ENCODE measurements at places on chromosomes 16 and 17. TPM values are rescaled to one million over a fixed set of nuclear protein-coding genes. Genes with fewer than 3 reads are reported as not detected.

- no peaks in the 10 kb centered on the region for H3K36me3 ChIP-seq
- no peaks in the 10 kb centered on the region for H3K27me3 ChIP-seq
- no peak overlapping the region for H3K27ac ChIP-seq
These were observed 76.6 kb upstream of the DNAJA2 start for GRCh38 chr16:47049901-47050583.

DNA sequence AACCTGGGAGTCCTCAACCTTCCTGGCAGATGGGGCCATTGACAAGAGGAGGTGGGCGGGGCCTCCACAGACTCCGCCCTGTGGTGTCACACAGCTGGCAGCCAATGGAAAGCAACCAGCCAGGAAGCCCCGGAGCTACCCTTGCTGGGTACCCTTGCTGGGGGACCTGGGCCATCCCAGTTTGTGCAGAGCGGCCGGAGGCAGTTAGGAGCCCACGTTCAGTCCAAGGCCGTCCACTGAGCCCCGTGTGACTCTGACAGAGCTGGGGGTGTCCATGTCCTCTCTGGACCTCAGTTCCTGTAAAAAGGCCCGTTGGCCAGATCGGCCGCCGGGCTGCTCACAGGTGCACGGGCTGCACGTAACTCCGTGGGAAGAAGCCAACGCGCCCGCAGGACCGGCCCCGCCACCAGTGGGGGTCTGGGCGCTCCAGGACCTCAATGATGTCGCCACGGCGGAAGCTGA, 17.1 kb upstream of the FAM83G start:
- DNase-seq = no peak

GRCh38 chr16:24116046-24116776, 139.9 kb upstream of the CACNG3 start:
- DNase-seq = no peak
- H3K27me3 ChIP-seq = peaks cover 7% of the 10 kb centered on the region
- H3K4me3 ChIP-seq = no peak overlapping the region
- H3K27ac ChIP-seq = no peak overlapping the region

- no peak overlapping the region for H3K27ac ChIP-seq
- no peaks in the 10 kb centered on the region for H3K27me3 ChIP-seq
- no peaks in the 10 kb centered on the region for H3K36me3 ChIP-seq
- H3K4me1 ChIP-seq = no peaks in the 10 kb centered on the region
- no peak overlapping the region for H3K4me3 ChIP-seq
- DNase-seq = no peak
These were observed 66.1 kb upstream of the SMURF2 start for GRCh38 chr17:64728041-64728695.

DNA sequence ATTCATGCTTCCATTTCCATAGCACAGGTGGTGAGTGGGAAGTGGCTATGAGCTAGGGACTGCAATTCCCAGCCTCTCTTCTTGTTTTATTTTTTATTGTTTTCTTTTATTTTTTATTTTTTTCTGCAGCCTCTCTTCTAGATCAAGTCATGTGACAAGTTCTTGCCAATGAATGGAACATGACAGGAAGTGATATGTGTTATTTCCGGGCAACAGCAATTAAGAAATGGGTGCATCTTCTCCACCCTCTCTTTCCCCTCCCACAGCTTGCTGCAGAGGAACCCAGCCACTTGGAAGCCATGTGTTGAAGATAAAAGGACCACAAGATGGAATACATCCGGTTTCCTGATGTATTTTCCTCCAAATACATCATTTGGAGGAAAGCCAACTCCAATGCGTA, 23.6 kb downstream of the IRX5 start:
- H3K27me3 ChIP-seq = no peaks in the 10 kb centered on the region
- no peak overlapping the region for H3K27ac ChIP-seq
- no peak for DNase-seq
- no peaks in the 10 kb centered on the region for H3K4me1 ChIP-seq
- no peaks in the 10 kb centered on the region for H3K36me3 ChIP-seq
- no peak overlapping the region for H3K4me3 ChIP-seq

DNA sequence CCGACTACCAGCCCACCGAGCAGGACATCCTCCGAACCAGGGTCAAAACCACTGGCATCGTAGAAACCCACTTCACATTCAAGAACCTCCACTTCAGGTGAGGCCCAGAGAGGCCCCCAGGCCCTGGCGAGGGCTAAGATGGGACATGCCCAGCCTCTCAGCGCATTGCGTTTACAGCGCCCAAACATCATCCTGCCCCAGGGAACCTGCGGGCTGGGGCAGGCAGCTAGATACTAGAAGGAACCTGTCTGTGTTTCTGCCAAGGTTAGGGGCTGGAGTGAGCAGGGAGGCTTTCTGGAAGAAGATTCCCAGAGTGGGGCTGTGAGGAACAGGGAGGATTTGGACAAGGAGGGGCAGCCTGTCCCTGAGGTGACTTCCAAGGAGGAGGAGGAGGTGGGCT, 90.6 kb downstream of the AMFR start:
- no peaks in the 10 kb centered on the region for H3K4me1 ChIP-seq
- no peaks in the 10 kb centered on the region for H3K27me3 ChIP-seq
- no peaks in the 10 kb centered on the region for H3K36me3 ChIP-seq
- no peak overlapping the region for H3K4me3 ChIP-seq

GRCh38 chr16:27202923-27203506, 311 bp upstream of the KDM8 start:
- peaks cover 7% of the 10 kb centered on the region for H3K4me1 ChIP-seq
- no peaks in the 10 kb centered on the region for H3K27me3 ChIP-seq

DNA sequence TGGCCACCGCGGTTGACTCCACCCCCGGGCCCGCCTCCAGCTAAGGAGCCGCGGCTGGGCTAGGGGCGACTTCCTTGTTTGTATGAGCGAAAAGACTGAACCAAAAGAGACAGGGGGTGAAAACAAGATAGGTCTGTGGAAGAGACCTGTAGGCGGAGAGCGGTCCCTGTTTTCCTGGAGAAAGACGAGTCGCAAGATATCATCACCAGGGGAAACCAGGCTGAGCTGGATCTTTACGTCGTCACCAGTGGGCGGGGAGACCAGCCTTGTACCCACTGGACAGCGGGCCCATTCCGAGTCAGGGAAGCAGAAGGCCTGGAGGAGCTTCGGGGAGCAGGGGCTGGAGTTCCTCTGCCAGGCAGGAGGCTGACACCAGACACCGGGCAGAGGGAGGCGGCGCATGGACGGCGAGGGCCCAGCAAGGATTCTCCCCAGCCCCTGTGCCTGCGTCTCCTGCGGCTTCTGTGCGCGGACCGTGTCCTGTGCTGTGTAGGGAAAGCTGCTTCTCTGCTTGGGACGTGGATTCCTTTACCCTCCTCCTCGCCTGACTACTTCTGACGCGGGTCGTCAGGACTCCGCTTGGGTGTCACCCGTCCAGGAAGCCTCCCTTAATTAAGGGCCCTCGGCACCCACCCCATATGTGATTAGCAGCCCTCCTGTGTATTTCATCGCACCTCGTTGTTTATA, 10.3 kb upstream of the ARL4D start:
- DNase-seq = peak; percentile 95
- H3K27me3 ChIP-seq = no peaks in the 10 kb centered on the region
- peak overlapping the region; percentile 99 for H3K27ac ChIP-seq
- H3K4me1 ChIP-seq = no peaks in the 10 kb centered on the region
- H3K36me3 ChIP-seq = no peaks in the 10 kb centered on the region

- no peaks in the 10 kb centered on the region for H3K36me3 ChIP-seq
- H3K4me1 ChIP-seq = no peaks in the 10 kb centered on the region
- H3K27me3 ChIP-seq = no peaks in the 10 kb centered on the region
- H3K27ac ChIP-seq = no peak overlapping the region
- no peak for DNase-seq
- no peak overlapping the region for H3K4me3 ChIP-seq
These were observed 8.7 kb upstream of the ATP2A3 start for GRCh38 chr17:3972931-3973330.

DNA sequence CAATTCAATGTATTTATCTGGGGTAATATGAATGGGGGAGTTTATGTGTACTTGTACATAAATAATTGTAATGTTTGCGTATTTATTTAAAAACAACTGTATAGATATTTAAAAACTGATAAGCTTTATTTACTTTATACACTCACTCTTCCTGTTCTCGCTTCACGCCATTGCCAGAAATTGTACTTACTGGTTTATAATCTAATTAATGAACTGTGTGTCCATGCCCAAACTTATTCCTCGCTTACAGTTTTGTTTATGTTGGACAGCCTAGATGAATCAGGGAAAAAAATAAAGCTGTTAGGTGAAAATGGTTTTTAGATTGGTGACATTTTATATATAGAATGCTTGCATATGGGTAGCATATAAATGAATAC, 30.8 kb downstream of the AATF start:
- H3K27me3 ChIP-seq = no peaks in the 10 kb centered on the region
- no peak overlapping the region for H3K4me3 ChIP-seq
- DNase-seq = no peak
- no peaks in the 10 kb centered on the region for H3K36me3 ChIP-seq

- no peak for DNase-seq
- H3K36me3 ChIP-seq = no peaks in the 10 kb centered on the region
- H3K27me3 ChIP-seq = no peaks in the 10 kb centered on the region
- H3K4me1 ChIP-seq = no peaks in the 10 kb centered on the region
These were observed 200.4 kb upstream of the PMFBP1 start for GRCh38 chr16:72372087-72373045.

- H3K4me1 ChIP-seq = no peaks in the 10 kb centered on the region
- DNase-seq = no peak
- H3K27ac ChIP-seq = no peak overlapping the region
These were observed 74.7 kb downstream of the KLHDC4 start for GRCh38 chr16:87690911-87691685.

GRCh38 chr17:32285306-32285705, 19.7 kb downstream of the RHBDL3 start:
- no peak for DNase-seq
- no peak overlapping the region for H3K4me3 ChIP-seq
- H3K27ac ChIP-seq = no peak overlapping the region
- no peaks in the 10 kb centered on the region for H3K36me3 ChIP-seq

- H3K36me3 ChIP-seq = no peaks in the 10 kb centered on the region
- H3K4me3 ChIP-seq = peak overlapping the region; percentile 74
- peak overlapping the region; percentile 97 for H3K27ac ChIP-seq
- no peaks in the 10 kb centered on the region for H3K27me3 ChIP-seq
- DNase-seq = peak; percentile 32
These were observed 1.0 kb downstream of the EIF1 start for GRCh38 chr17:41689497-41690299.

- no peak overlapping the region for H3K27ac ChIP-seq
- no peaks in the 10 kb centered on the region for H3K4me1 ChIP-seq
- no peaks in the 10 kb centered on the region for H3K36me3 ChIP-seq
- no peaks in the 10 kb centered on the region for H3K27me3 ChIP-seq
- no peak overlapping the region for H3K4me3 ChIP-seq
- DNase-seq = no peak
These were observed 16.9 kb upstream of the USP22 start for GRCh38 chr17:21059761-21060160.

DNA sequence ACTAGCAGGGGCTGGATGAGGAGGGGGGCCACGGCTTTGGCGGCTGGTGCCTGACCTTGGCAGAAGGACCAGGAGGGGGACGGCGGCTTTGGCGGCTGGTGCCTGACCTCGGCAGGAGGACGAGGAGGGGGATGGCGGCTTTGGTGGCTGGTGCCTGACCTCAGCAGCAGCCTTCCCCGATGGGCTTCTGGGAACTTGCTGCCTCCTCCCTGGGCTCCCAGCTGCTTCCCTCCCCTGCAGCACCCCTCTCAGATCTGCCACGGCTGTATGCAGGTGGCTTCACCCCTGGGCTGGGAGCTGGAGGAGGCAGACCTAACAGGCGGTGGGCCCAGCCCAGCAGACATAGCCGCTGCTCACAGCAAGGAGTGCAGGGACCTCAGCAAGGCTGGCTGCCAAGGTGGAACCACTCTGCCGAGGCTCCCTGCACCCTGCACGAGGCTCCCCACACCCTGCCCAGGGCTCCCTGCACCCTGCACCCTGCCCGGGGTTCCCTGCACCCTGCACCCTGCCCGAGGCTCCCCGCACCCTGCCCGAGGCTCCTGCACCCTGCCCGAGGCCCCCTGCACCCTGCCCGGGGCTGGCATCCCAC, 38.4 kb upstream of the CBFA2T3 start:
- DNase-seq = no peak
- no peak overlapping the region for H3K27ac ChIP-seq
- H3K4me3 ChIP-seq = no peak overlapping the region
- H3K27me3 ChIP-seq = no peaks in the 10 kb centered on the region
- no peaks in the 10 kb centered on the region for H3K4me1 ChIP-seq

- no peaks in the 10 kb centered on the region for H3K27me3 ChIP-seq
- H3K27ac ChIP-seq = peak overlapping the region; percentile 12
- peaks cover 7% of the 10 kb centered on the region for H3K4me1 ChIP-seq
- H3K4me3 ChIP-seq = no peak overlapping the region
- H3K36me3 ChIP-seq = no peaks in the 10 kb centered on the region
These were observed 47.3 kb upstream of the IL34 start for GRCh38 chr16:70598937-70599503.

- no peaks in the 10 kb centered on the region for H3K36me3 ChIP-seq
- no peak for DNase-seq
- no peaks in the 10 kb centered on the region for H3K4me1 ChIP-seq
- no peaks in the 10 kb centered on the region for H3K27me3 ChIP-seq
- H3K4me3 ChIP-seq = no peak overlapping the region
These were observed 267.7 kb downstream of the ABCC12 start for GRCh38 chr16:47888142-47888541.

DNA sequence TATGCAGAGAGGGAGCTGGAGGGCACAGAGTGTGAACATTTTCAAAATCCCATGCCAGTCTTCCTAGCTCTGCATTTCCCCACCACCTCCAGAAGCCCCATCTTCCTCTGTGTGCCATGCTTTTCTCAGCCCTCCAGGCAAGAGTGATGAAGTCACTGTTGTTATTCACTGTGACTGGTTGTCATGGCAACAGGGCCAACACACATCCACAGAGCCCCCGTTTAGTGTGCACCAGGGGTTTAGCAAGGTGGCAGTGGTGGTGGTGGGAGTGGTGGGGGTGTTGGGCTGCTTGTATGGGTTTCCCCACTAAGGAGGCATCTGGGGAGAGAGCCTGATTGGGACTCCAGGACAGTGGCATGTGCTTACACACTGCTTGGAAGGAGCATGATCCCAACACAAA, 309.9 kb upstream of the ASIC2 start:
- no peaks in the 10 kb centered on the region for H3K36me3 ChIP-seq
- H3K4me1 ChIP-seq = no peaks in the 10 kb centered on the region
- H3K27me3 ChIP-seq = no peaks in the 10 kb centered on the region
- H3K4me3 ChIP-seq = no peak overlapping the region
- H3K27ac ChIP-seq = no peak overlapping the region
- DNase-seq = no peak

GRCh38 chr16:62539657-62540056, 503.4 kb upstream of the CDH8 start:
- no peak for DNase-seq
- no peaks in the 10 kb centered on the region for H3K4me1 ChIP-seq
- no peaks in the 10 kb centered on the region for H3K27me3 ChIP-seq
- H3K36me3 ChIP-seq = no peaks in the 10 kb centered on the region
- no peak overlapping the region for H3K4me3 ChIP-seq

DNA sequence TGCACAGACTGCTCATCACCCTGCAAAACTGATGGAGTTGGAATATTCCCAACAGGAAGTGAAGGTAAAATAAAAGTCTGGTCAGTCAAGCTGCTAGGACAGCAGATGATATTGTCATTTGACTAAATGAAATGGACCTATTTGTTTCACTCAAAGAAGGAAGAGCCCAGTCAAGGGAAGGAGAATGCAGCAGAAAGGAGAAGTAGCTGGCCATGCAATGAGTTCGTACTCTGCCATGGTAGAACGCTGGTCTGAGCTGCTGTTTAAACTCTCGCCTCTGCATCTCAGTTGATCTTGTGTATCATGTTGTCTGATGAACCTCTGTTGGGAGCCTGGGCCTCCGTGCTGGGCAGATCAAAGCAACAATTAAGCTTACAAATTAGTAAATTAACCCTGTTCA, 15.6 kb upstream of the YPEL2 start:
- H3K4me1 ChIP-seq = no peaks in the 10 kb centered on the region
- DNase-seq = no peak
- H3K27me3 ChIP-seq = no peaks in the 10 kb centered on the region
- no peaks in the 10 kb centered on the region for H3K36me3 ChIP-seq

AIPL1 gene
- not detected for total RNA-seq

SLFN12L gene
- 3.5 TPM for total RNA-seq

FBXL16 gene
- 4.2 TPM for total RNA-seq

KRT40 gene
- 0.29 TPM for total RNA-seq

Measured in breast epithelium (tissue), 4 donors.